Adrenal gland (tissue), 19 donors: ENCODE measurements at places on chromosomes 6 and 20. TPM values are rescaled to one million over a fixed set of nuclear protein-coding genes. Genes with fewer than 3 reads are reported as not detected.

OLIG3 gene
- total RNA-seq: not detected

KPNA5 gene
- 18.3 TPM for total RNA-seq

CTCFL gene
- 0.14 TPM for total RNA-seq

NFATC2 gene
- total RNA-seq: 2.4 TPM

PDYN gene
- total RNA-seq: not detected
